ENCODE measurements at places on chromosomes 6 and 20.
A peak's percentile ranks its signal among the peaks of the same experiment; 100 is the strongest.

- DNase-seq: peak; percentile 45
Observed at GRCh38 chr6:98833057-98833306, 1.4 kb upstream of the POU3F2 start.

DNA sequence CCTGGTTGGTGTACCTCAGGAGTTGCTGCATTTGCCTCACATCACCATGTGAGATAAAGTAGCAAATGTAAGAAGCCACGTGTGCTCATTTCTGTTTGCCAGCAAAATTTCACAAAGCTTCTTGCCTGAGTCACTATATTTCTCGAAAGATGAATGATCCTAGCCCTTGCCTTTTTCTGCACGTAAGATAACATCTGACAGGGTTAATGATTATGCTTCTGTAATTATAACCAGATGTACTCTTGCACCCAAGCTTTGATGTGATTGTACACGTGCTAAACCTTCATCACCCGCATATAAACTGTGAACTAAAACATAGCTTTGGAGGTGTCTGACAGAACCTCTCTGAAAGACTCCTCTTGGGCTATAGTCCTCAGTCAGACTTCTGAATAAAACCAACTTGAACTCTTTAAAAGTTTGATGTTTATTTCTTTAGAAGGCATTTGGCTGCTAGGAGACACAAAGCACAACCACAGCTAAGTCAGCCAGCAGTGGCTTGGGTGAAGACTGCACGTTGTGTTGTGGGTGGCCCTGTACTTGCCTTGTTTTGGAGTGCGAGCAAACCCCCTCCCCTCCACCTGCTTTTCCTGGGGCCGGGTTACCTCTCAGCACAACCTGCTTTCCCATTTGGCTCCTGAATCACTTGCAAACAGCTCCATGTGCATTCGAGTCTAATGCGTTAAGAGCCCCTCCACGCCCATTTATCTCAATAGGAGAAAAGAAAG lies 19.3 kb downstream of the PROKR2 start:
- DNase-seq: no peak

DNA sequence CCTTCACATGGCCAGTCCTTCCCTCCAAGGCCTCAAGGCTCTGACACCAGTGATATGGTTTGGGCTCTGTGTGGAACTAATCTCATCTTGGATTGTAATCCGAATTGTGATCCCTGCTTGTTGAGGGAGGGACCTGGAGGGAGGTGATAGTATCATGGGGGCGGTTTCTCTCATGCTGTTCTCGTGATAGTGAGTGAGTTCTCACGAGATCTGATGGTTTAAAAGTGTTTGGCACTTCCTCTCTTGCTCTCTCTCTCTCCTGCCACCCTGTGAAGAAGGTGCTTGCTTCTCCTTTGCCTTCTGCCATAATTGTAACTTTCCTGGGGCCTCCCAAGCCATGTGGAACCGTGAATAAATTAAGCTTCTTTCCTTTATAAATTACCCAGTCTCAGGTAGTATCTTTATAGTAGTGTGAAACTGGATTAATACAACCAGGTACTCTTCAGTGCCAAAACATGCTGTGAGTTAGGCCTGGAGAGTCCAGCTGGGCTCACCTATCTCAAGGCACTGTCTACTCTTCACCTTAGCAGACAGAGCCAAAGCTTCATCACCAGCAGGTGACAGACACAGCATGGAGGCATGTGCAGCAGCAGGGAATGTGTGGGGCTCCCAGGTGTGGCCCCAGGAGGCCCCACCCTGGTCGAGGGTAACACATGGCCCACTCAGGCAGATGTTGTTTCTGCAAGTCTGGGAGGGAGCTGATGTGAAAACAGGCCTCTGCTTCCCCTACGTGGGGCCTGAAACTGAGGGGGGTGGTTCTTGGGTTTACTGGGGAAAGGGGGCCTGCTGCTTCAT lies 97.5 kb upstream of the CDYL start:
- DNase-seq: no peak

GRCh38 chr6:87858440-87858839 lies 156.4 kb upstream of the AKIRIN2 start:
- DNase-seq: no peak

- DNase-seq: peak; percentile 9
Observed at GRCh38 chr20:31569163-31570020, 35.7 kb upstream of the ID1 start.

GRCh38 chr6:52513464-52513863 lies 63.4 kb downstream of the TRAM2 start:
- no peak for DNase-seq

GRCh38 chr6:92460133-92460532 lies 959.2 kb downstream of the EPHA7 start:
- DNase-seq: peak; percentile 42

DNA sequence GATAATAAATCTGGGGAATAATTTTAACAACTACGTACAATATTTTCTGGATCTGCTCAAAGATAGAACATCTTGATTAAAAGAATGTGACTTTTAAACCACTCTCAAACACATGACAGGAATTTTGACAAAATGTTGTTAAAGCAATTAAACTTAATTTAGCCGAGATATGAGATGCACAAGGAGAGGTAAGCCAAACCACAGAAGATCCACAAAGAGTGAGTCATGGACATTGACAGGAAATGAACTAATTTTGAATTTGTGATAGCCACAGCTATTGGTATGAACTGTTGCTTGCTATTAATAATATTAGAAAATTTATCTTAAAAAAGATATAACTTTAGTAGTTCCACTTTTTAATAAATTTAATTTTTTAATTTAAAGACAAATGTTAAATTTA lies 27.8 kb upstream of the VGLL2 start:
- DNase-seq: no peak

GRCh38 chr20:63100174-63100925 lies 93.6 kb upstream of the BHLHE23 start:
- DNase-seq: no peak

- no peak for DNase-seq
Observed at GRCh38 chr6:128000363-128000762, 99.5 kb upstream of the THEMIS start.

DNA sequence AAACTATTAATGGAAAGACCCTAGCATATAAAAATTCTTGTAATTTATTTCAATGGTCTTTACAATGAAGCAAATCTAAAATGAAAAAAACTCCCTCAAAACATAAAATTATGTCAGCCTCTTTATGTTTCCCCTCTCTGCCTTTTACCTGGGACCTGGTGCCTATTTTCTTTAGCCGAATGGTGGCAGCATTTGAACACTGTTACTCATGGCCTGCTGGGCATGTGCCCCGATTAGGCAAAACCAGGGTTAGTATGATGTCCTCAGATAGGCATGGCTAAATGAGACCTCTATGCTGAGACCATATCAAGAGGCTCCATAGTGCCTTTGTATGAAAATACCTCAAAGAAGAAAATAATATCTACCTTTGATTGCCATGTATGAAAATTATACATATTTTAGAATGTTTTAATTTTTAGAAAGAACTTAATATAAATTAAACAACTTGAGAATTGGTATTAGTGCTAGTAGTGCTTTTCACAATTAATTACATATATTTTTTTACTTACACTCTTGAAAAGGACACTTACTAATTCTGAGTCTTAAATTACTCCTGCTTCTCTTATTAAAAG lies 22.5 kb upstream of the C6orf58 start:
- peak; percentile 41 for DNase-seq

DNA sequence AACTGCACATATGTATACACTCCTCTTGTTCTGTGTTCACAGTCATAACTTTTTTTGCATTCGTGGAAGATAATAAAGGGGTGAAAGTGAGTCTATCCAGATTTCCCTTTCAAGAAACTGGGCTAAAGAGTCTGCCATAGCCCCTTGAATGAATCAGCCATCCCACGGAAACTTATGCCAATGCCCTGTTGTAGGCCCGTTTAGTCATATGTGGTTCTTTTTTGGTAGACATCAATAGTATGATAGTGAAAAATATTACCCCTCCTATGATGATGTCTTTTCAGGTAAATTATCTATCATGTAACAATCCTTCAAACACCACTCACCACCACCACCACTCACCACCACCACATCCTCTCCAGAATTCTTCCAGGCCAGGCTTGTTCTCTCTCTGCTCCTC lies 99.9 kb upstream of the MYLIP start:
- DNase-seq: no peak

- DNase-seq: no peak
Observed at GRCh38 chr20:38842558-38842981, 37.1 kb downstream of the PPP1R16B start.

- no peak for DNase-seq
Observed at GRCh38 chr20:1326031-1326930, 2.7 kb downstream of the SDCBP2 start.

DNA sequence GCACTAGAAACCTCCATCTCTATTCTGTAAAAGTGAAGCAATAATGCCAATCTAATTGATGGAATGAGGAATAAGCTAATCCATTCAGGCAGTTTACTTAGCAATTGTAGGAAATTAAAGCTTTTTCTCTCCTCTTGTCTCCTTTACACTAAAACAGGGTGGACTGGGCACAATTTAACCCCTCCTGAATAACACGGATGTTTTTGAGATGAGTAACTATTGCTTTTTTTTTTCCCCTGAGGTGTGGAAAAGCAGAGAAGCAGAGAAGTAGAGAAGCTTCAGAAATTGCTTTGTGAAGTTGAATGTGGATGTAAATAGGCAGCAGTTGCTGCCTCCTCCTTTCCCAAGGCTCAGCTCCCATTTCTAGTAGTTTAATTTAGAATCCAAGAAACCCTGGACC lies 40.0 kb upstream of the GCNT2 start:
- no peak for DNase-seq

DNA sequence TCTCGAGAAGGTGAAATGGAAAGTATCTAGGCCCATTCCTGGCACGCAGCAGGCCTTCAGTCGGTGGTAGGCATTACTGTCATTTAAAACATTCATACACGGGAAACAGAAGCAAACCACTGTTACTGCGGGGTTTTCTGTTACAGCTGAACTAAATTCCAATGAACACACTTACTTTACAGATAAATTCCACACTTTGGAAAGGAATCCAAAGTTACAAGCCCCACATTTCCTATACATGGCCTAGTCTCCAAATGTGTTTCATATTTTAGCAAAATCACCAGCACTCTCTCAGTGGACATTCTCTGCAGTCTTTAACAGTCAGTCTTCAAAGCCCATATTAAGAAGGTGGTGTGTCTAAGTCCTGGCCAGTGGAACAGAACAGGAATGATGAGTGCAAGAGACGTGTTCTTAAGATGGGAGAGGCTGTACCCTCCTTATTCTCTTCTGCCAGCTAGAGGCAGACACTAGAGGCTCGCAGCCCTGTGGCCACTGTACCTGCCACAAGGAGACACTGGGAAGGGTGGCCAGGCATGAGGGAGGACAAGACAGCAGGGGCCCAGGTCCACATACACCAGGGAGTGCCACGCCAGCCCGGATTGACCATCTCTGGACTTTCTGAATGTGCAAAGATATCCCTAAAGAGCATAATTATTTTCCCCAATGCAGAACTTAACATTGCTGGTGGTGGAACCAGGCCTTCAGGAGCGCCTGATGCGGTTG lies 76.4 kb downstream of the CDC5L start:
- DNase-seq: no peak

DNA sequence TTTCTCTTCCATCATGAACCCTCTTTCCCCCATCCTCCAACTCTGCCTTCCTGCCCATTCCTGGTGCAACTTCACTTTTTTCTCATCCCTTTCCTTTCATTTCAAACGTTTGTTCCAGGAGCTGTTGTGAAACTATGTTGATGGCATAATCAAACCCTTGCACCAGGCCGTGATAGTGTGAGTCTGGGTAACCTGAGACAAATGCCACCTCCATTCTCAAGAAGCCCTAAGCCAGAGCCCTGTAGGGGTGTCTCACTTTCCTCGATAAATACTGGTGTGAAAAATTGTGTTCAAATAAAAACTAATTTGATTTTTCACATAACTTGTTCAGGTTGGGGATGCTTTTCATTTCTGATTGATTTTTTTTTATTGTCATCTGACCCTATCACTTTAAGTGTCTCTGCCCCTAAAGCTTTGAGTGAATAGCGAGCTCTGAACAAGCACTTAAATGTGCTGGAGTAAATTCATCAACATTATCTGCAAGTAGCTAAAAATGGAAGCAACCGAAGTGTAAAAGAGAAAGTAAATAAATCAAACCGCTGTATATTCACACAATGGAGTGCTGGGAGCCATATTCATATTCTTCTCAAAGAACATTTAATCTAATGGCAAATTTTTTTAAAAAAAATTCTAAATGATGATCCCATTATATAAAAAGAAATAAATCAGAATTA lies 303.1 kb upstream of the CDYL start:
- no peak for DNase-seq

GRCh38 chr6:145539831-145540230 lies 195.5 kb downstream of the EPM2A start:
- DNase-seq: no peak

DNA sequence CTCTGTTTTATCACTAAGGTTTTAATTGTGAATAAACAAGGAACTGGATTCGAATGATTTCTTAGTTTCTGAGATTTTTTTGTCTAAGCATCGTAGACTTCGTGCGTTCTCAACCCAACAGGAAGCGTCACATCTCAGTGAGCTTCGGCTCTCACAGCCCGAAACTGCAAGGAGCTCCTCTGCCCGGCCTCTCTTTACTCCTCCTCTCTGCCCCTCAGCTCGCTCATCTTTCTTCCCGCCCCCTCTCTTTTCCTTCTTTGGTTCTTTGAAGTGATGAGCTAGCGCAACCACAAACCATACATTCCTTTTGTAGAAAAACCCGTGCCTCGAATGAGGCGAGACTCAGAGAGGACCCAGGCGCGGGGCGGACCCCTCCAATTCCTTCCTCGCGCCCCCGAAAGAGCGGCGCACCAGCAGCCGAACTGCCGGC lies 480 bp upstream of the NT5E start:
- DNase-seq: no peak
